Stimulated activated CD8-positive, alpha-beta memory T cell treated with anti-CD3 and anti-CD28 coated beads, Interleukin-12 subunit alpha, Interleukin-12 subunit beta, amount 100 ng/mL, for 1 hour (primary cell): ENCODE measurements at places on chromosomes 2 and 18.

DNA sequence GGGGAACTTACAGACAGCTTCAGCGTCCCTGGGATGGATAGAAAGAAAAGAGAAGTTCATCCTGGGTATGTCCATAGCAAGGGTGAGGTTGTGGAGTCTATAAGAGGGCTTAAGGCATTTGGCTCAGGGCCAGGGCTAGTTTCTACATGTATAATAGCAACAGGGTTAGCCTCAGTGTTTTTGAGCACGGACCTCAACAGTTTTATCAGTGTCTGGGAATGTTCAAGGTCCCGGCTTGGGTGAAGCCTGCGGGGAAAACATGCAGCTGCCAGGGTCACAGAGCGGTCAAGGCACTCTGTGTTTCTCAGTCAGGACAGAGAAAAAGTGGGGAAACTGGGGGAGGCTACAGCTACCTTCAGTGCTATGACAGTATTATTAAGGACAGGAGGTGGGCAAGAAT, 427.7 kb upstream of the HS6ST1 start:
- no peak for DNase-seq

DNA sequence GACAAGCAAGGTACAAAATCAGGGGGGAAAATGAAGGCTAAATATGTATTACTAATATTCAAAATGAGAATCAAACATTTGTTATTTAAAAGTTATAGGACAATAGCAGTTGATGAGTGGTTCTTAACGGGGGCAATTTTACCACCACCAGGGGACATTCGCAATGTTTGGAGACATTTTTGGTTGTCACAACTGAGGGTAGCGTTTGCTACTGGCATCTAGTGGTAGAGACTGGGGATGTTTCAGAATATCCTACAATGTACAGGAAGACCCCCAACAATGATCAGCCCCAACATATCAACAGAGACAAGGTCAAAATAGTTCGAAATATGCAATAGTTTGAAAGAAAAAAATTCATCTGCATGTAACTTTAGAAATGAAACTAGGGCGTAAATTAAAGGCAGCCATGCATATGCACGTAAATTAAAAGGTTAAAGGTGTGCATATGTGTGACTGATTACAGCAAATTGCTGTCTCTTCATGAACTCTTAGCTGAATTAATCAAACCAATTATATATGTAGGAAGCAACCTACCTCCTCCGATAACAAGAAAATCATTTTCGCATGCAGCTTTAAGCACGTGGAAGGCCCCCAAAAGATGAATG, 61.2 kb upstream of the CUL3 start:
- DNase-seq, result no peak

- no peak for DNase-seq
Observed at GRCh38 chr2:235432741-235433520, 60.9 kb upstream of the AGAP1 start.

- DNase-seq, result no peak
Observed at GRCh38 chr2:16215902-16216557, 275.7 kb downstream of the MYCN start.

DNA sequence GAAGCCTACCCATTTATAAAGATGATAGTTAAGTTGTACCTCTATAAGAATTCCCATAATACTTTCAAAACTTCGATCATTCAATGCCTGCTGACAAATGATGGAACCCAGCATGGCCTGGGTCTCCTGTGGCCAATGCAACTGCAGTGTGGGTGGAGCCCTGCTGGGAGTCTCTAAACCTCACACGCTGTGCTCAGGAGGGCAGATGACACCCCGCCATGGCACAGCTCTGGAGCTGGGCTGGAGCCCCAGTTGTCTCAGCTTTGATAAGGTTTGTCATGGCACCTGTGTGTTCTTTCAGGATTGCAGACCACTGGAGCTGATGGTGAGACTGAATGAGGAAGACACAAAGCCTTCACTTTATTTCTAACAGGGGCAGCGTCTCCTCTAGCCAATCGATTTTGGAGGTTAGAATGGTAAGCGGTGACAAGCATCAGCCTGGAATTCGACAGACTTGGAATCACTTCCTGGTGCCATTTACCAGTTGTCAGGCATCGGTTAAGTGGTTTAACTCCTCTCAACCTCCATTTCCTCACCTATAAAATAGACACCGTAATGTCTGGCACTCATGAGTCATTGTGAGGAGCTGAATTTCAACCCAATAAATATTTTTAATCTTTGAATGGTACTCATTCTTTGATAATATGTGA, 383.6 kb upstream of the SALL3 start:
- DNase-seq, result no peak

GRCh38 chr2:19949071-19949470, 40.8 kb downstream of the WDR35 start:
- DNase-seq, result no peak

DNA sequence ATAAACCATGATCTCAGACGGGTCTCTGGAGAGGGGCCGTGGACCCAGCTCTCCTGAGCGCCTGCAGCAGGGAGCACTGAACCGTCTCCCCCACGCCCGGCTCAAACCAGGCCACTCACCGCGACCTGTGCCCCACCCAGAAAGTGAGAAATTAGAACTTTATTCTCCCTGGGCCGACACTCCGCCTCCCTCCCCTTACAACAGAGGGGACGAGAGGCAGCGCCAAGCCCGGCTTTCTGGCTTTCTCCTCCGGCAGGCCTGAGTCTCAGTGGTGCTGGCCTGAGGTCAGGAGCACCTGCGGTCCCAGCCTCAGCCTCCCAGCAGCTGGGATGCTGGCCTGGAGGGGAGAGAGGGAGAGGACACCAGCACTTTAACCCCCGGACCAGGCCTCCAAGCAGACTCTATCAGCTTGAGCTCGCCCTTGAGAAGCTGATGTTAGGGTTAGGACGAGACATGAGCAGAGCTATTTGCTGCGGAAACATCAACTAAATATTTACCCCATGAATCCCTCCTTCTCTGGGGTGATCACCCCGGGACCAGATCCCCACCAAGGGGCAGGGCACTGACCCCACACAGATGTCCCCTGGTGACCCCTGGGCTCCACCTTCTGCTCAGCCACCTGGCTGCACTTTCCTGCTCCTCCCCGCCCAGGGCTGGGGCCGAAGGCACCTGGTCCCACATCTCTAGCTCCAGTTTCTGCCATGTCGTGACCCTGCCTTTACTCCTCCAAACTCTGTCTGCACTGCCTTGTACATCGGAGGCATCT, 856.3 kb upstream of the SALL3 start:
- no peak for DNase-seq

GRCh38 chr2:11873356-11874154, 127.1 kb downstream of the LPIN1 start:
- DNase-seq, result no peak

DNA sequence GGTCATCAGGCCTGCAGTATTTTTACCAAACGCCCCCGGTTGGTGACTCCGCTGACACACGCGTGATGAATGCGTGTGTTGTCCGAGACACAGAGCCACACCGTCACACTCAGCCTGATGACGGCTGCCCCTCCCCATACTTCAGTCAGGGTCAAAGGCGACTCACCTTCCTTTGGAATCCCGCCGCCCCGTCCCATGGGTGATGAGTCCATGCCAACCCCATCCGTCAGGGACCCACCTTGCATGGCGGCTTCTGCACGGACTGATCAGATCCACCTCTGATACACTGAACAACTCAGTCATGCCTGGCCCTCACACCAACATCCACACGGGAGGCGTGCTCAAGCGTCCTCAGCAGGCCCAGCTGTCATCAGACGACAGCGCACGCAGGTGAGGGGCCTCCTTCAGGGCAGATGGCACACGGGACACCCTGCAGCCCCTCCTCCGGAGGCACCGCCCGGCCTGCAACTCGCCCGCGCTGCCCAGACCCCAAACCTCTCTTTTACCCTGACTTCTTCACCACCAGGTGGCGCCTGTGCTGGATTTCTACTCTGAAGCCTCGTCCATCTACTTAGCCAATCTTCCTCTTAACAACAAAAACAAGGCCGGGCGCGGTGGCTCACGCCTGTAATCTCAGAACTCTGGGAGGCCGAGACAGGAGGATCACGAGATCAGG, 89.2 kb downstream of the ZNF516 start:
- no peak for DNase-seq

DNA sequence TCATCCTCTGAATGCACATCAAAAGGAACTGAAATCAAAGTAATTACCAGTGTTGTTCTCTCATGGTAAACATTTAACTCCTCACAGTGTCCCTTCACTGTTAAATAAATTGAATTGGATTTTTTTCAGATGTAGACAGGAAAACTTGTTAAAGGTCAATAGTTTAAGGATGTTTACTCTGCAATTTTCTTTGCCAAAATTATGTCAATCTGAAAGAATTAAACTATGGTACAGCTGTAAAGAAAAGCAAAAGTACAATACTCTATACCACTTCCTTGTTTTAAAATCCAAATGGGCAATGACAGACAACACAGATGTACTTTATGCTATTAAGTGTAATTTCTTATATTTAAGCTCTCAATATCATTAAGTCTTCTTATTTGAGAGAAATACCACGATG, 153.2 kb downstream of the WDPCP start:
- DNase-seq, result no peak

DNA sequence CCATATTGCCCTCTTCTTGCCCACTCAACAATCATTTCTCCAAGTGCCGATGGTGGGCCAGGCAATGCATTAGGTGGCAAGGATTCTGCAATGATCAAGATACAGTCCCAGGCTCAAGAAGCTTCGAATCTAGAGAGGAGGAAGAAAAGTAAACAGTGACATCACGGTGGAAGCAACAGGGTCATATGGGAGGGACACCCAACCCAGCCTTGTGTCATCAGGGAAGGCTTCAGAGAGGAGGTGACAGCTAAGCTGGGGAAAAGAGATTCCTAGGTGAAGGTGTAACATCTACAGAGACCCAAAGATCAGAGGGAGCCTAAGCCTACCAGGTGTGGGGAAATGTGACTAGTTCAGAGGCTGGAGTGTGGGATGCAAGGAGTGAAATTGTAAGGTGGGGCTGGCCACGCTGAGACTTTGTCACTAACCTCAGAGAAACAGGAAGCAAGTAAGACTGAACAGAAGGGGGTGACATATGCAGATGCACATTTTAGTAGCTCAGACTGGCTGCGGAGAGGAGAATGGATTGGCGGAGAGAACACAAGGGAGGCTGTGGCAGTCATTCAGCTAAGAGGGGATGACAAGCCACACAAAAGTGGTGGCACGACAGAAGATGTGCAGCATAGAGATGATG, 104.9 kb downstream of the ANKRD44 start:
- peak; percentile 33 for DNase-seq

GRCh38 chr2:202771336-202771735, 100.2 kb downstream of the ICA1L start:
- DNase-seq, result no peak

DNA sequence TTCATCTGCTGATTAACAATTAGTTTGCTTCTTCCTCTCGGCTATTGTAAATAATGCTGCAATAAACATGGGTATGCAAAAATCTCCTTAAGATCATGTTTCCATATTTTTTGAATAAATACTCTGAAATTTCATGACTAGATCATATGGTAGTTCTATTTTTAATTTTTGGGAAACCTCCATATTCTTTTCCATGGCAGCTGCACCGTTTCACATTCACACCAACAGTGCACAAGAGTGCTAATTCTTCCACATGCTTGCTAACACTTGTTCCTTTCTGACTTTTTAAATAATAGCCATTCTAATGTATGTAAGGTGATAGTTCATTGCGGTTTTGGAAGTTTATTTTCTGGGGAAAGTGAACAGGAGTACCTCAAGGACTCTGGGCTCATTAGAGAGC, 52.6 kb upstream of the TACR1 start:
- DNase-seq, result no peak

- no peak for DNase-seq
Observed at GRCh38 chr18:9756271-9756932, 48.3 kb downstream of the RAB31 start.

- no peak for DNase-seq
Observed at GRCh38 chr2:14903709-14904374, 271.3 kb downstream of the LRATD1 start.

DNA sequence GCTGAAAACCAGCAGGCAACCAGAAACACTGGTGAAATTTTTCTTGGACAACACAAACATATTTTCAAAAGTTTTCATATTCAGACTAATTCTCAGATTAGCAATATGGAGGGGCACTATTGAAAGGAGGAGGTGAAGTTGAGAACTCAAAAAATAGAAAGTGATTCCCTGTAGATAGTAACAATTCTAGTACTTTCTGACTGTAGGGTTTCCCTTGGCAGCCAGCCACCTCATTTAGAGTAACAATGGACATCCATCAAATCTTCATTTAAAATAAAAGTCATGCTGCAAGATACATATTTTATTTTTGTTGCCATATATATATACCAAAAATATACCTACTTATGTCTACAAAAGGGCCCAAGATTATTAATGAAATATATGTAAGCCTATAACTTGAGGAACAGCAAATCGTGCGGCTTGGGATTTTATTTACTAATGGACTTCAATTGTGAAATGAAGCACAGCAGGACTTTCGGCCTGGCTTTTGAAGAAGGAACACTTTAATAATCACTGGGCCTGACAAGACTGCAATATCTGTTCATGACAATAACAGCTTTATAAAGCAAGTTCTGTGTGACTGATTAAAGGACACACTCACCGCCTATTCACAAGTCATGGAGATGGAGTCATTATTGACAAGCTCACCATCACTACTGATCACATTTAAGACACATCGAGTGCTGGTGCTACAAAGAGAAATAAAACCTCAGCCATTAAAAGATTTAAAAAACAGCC, 6.8 kb upstream of the NR4A2 start:
- DNase-seq, result no peak

GRCh38 chr2:45882707-45883602, 231.5 kb downstream of the PRKCE start:
- DNase-seq, result no peak

DNA sequence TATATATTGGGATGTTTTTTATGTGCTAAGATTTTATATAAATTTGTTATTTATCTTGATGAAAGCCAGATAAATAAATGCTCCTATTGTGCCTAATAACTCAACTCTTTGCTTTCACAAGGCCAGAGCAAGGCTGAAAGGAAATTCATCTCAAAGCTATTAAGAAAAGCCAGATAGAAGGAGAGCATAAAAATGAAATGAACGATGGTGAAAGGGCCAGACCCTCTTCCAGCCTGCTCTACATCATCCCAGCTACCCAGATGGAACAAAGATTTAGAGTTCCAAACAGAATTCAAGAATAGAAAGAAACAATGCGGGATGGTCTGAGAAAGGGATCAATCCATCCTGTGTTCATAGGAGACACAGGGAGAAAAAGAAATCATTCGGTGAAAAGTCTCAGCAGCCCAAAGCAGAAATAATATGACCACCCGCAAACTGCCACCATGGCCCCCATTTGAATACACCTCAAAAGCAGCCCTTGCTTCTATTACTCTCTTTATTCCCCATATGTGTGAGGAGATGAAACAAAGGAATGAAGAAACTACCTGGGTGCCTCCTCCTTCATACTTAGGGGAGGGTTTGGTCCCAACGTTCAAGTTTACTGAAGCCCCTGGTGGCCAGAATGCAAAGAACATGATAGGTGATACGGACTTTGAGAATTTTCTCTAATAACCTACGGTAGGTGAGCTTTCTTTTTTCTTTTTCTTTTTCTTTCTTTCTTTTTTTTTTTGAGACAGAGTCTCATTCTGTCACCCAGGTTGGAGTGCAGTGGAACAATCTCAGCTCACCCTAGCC, 110.1 kb upstream of the FBXO11 start:
- DNase-seq, result no peak

- DNase-seq, result no peak
Observed at GRCh38 chr2:140701726-140702125, 1429.1 kb downstream of the LRP1B start.

GRCh38 chr2:35973737-35974132, 381.8 kb upstream of the CRIM1 start:
- no peak for DNase-seq
